Stimulated activated CD4-positive, alpha-beta T cell treated with anti-CD3 and anti-CD28 coated beads, Interleukin-1b, Interleukin-23, amount 100 ng/mL, for 1 hour (primary cell): ENCODE measurements at places on chromosomes 12 and 14.
A peak's percentile ranks its signal among the peaks of the same experiment; 100 is the strongest.

DNA sequence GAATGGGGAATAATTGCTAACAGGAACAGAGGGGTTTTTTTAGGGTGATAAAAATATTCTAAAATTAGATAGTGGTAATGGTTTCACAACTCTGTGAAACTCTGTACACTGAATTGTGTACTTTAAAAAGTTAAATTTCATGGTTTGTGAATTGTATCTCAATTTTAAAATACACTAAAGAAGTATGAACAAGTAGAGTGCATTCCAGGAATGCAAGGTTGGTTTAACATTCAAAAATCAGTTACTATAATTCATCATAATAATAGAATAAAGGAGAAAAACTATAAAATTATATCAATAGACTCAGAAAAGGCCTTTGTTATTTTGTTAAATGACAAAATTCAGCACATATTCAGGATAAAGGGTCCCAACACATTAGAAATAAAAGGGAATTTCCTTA, 11.1 kb upstream of the BATF start:
- DNase-seq, result no peak

GRCh38 chr14:65162031-65162430, 59.7 kb upstream of the MAX start:
- DNase-seq, result no peak

DNA sequence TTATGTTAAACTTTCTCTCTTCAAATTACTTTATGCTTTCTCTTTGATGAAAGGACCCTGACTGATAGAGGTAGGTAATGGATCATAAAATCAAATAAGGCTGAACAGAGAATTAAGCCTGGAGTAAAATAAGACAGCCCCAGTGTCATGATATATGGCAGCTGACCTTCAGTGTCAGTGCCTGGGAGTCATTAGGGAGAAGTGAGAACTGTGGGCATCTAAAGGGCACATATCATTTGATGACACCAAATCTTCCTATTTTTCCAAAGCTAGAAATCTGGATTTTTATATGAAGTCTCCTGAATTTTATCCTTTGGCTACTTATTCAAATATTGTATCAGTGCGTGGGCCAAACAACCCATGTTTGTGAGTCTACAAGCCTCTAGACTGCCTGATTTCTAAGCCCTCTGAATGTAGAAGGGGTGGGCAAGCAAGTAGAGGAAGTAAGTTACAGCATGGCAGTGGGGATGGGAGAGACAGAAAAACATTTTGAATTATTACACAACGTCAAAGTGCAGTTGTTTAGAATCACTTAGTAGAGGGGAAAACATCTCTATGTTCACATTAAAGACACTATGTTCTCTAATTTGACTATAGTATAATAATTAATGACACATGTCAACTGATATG, 10.0 kb downstream of the SLC39A9 start:
- no peak for DNase-seq

- no peak for DNase-seq
Measured at GRCh38 chr12:94228488-94228907, 80.1 kb downstream of the PLXNC1 start.

DNA sequence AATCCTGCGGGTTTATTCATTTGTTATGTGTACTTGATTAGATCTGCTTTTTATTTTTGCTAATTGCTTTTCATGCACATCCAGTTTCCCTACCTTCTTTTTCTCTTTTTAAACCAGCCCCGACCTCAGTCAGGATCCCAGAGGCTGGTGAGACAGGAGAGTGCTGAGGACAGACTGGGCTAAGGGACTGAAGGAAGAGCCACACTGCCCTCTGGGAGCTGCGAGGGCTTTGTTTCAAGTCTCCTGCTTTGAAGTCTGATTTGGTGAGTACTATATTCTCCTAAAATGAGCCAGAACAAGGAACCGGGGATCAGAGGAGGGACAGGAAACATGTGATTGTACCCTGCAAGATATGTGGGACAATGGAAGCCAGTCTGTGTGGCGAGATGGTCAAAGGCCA, 23.9 kb downstream of the PRICKLE1 start:
- DNase-seq, result no peak

GRCh38 chr12:50257236-50258166, 25.8 kb downstream of the LIMA1 start:
- no peak for DNase-seq

DNA sequence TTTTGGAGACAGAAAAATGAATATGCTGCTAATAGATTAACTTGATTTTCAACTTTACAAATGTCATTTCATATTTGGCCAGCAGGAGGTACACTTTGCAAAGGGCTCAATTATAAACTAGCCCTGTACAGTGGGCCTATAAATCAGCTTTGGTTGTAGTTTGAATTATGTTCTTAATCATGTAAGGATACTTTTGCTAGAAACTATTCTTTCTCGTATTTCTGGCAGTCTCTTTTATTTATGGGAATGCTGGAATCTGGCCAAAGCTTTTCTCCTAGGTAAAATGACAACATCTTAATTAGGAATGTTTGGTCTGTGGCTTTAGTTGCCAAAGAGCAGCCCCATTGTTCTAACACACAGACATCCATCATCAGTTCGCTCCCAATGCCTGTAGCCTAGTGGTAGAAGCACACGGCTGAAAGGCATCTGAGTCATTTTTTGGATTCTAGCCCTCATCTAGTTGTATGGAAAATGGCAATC, 1322.3 kb upstream of the SEL1L start:
- DNase-seq, result no peak

DNA sequence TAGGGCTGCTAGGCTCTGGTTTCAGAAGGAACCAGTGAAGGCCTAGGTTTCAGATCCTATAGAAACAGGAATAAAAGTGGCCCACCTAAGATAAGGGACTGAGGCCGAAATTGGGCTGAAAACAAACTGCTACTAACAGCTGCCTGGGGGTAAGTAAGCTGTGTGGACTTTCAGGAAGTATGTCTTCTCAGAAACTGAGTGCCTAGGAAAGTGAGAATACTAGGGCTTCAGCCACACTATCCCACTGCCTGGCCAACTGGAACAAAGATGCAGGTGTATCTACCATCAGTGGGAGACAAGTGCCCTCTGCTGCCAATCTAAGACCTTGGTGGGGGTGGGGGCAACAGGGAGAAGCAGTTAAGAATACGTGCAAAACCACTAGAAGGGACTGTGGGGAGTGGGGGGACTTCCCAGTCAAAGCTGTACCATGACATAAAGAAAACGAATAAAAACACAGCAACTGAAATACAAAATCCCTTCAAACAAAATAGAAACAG, 82.5 kb downstream of the MED13L start:
- DNase-seq, result peak; percentile 20

GRCh38 chr12:11773889-11774677, 124.6 kb downstream of the ETV6 start:
- DNase-seq, result no peak

DNA sequence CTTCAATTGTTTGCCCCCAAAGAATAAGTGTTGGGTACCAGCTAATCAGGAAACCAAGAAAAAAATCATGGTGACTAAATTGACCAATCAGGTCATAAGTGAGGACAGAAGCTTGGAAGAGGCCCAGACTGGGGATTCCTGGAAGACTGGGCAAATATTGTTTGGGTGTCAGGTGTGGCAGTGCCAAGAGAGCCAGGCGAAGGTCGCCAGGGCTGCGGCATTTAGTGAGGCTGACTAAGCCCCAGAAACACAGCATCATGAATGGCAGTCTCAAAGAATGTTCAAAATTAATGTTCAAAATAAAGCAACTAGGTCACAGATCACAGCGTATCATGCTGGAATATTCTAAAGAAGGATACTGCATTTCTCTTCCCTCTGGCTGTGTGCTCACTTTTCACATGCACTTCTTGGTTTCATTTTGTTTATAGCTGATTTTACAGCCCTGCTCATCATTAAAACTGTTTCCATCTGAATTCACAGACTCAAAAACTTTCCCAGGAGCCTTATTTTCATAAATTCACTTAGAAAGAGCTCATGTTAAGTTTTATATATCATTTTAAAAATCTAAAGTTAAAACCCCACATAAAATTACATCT, 85.3 kb upstream of the OVCH1 start:
- no peak for DNase-seq

DNA sequence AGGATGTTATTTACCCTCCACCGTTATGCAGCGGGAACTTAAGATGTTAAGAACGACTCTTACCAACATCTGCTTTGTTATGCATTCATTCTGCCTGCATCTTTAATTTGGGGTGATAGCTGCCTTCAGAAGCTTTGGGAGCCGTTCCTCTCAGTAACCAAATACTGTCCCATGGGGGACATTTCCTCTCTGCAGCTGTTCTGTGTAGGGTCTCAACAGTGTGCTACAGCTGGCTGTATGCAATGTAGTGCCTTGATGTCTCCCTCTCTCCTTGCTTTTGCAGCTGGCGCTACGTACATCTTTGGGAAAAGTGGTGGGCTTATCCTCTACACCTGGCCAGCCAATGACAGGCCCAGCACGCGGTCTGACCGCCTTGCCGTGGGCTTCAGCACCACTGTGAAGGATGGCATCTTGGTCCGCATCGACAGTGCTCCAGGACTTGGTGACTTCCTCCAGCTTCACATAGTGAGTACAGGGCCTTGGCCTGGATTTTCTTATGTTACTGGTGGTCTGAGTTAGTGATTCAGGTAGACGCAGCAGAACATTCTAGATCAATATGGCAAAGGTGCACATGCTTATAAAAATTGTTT, 744.3 kb downstream of the DIO2 start:
- DNase-seq, result no peak

GRCh38 chr12:93766796-93767523, 89.8 kb downstream of the CRADD start:
- DNase-seq, result no peak

DNA sequence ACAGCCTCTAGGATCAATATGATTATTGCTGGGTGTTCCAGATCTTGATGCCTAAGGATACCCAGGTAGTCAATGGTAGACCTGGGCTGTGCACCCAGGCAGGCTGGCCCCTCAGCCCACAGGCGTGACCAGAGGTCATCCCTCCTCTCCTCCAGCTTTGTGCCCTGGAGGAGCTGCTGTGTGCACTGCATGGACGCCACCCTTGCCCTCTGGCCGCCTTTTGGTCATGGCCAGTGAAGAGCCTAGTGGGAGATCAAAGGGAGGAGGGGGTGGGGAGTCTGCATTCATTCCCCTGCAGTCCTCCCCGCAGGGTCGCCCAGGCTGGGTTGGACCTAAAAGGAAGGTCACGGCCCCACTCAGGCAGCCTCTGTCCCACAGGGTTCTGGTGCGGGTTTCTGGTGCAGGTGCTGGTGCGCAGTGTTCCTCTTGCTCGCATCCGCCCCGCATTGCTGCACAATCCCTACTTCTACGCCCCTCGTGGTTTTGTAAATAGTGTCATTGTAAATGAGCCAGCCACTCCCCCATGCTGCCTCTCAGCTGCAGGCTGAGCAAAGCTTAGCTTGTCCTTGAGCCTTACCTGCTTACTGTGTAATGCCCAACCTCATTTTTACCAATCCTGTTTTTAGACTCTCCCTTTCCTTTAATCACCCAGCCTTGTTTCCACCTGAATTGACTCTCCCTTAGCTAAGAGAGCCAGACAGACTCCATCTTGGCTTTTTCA, 55.3 kb downstream of the PSMA6 start:
- no peak for DNase-seq

- no peak for DNase-seq
Measured at GRCh38 chr12:69136931-69137613, 102.3 kb upstream of the CPSF6 start.

DNA sequence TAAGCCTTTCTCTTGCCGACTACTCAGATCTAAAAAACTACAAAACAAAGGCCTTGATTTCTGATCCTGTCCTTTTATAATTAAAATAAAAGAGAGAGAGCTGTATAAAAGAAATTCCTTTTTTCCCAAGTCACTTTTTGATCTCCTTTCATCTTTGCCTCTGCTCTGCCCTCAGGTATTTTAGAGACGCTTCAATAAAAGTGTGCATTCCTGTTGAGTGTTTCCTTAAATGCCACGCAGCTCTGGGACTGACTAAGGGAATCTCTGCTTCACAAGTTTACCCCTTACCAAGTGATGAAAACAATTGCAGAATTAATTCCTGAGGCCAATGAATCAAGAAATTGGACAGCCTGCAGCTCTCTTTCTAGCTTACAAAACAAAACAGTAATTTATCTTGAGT, 1109.8 kb downstream of the TMTC2 start:
- no peak for DNase-seq

DNA sequence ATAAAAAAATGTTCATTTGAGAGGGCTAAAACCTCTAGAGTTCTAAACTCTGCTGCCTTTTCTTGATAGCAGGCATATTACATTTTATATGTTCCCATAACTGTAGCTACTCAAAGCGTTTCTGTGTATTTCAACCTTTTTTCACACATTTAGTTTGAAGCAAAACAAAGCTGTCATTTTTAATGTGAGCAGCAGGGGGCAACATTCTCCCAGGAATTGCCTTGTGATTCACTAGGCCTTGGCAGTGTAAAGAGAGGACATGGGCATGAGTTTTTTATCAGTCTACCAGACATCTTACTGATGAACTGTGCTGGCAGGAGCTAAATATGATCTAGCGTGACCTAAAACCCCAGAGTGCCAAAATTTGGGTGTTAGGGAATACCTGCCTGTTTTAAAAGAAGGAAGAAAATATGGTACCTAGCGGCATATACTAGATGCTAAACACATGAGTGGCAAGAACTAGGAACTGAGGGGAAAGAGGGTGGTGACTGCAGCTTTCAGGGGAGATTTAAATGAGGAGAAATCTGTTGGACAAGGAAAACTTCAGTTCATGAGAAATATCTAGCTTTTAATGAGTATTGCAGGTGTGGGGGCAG, 65.3 kb downstream of the IFT43 start:
- DNase-seq, result peak; percentile 29

DNA sequence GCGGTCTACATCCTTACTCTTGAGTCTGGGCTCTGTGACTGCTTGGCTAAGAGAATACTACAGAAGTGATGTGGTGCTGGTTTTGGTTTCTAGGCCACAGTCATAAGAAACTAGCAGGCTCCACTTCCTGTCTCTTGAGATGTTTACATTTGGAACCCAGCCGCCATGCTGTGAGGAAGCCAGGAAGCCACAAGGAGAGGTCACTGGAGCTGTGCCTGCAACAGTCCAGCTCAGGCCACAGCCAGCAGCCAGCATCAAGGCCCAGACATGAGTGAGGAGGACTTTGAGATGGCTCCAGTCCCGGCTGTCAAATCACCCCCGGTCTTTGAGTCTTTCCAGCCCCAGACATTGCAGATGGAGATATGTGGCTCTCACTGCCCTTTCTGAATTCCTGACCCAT, 12.9 kb upstream of the FAM181A start:
- no peak for DNase-seq

GRCh38 chr14:21026274-21026987, 1.6 kb upstream of the NDRG2 start:
- no peak for DNase-seq

DNA sequence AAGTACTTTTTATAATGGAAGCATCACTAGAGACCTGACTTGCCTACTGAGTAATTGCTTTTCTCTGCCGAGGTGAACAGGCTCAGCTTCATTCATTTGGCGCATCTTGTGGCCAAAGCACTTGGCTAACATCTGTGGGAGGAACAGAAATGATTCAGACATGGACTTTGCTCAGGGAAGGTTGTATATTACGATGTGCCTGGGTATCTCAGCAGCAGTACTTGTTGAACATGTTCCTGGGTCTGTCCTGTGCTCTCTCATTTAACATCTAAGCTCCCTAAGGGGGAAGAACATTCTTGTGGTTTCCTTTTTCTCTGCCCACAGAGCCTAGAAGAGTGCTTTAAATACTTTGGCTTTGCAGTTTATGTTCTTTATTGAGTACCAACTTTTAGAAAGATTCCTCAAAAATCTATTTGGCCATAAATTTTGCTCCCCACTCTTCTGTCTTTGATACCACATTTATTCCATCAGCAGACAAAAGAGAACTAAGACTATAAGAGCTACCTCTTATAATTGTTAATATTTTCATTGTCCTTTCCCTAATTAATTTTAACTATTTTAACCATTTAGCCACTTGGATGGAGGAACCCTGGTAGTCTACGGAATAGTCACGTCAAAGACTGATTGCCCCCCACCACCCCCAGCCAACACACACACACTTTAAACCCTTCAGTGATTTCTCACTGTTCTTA, 101.2 kb upstream of the EGLN3 start:
- no peak for DNase-seq
